ENCODE measurements at places on chromosomes 16 and 17. TPM values are rescaled to one million over a fixed set of nuclear protein-coding genes. Genes with fewer than 3 reads are reported as not detected.

CEP295NL gene
- total RNA-seq = 0.46 TPM

ACBD4 gene
- 6.5 TPM for total RNA-seq

TTYH2 gene
- 17.3 TPM for total RNA-seq

KRTAP3-2 gene
- total RNA-seq = not detected

RASL10B gene
- 78.7 TPM for total RNA-seq

KRT12 gene
- not detected for total RNA-seq

- no peaks in the 10 kb centered on the region for H3K27me3 ChIP-seq
- H3K27ac ChIP-seq = no peak overlapping the region
- no peaks in the 10 kb centered on the region for H3K36me3 ChIP-seq
Observed at GRCh38 chr16:13305019-13305755, 403.8 kb downstream of the SHISA9 start.

GRCh38 chr16:1026057-1026783 is 44.6 kb downstream of the SOX8 start:
- no peak overlapping the region for H3K4me3 ChIP-seq
- no peaks in the 10 kb centered on the region for H3K36me3 ChIP-seq
- peaks cover 12% of the 10 kb centered on the region for H3K4me1 ChIP-seq
- H3K27me3 ChIP-seq = peaks cover 68% of the 10 kb centered on the region
- H3K27ac ChIP-seq = no peak overlapping the region
- no peak for DNase-seq

DNA sequence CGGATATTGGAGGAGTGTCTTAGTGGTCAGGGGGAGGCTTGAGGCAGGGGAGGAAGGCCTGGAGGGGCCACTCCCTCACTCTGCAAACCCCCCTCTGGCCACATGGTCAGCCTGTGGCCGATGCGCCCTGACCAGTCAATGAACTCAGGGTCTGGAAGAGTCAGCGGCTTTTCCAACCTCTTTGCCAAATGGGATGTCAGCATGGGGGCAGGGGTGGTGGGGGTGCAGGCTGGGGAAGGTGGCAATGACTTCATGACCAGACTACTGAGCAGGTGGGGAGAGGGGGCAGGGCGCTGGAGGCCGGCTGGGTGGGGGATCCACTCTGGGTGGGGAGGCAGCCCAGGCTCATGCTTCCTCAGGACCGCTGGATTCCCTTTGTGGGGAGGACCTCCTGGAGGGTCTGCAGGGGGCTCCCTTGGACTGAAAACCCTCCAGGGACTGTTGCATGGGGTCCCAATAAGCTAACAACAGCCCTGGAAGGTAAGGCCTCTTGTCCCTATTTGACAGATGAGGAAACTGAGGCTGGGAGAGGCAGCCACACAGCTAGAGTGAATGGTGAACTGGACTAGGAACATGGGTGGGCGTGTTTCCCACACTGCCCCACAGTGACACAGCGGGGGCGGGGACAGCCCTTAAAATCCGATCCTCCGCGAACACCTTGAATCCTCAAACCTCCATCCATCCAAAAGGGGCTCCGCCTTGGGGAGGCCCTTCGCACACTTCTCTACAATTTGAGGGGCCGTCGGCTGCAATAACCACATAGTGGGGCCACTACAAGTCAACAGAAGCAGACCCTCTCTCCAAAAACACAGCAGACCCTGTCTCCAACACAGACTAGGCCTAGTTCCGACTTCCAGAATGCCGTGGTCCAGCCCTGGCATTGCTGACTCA is 81.0 kb upstream of the TOB1 start:
- H3K27ac ChIP-seq = no peak overlapping the region
- DNase-seq = no peak
- H3K36me3 ChIP-seq = no peaks in the 10 kb centered on the region
- no peaks in the 10 kb centered on the region for H3K27me3 ChIP-seq
- H3K4me1 ChIP-seq = peaks cover 43% of the 10 kb centered on the region

DNA sequence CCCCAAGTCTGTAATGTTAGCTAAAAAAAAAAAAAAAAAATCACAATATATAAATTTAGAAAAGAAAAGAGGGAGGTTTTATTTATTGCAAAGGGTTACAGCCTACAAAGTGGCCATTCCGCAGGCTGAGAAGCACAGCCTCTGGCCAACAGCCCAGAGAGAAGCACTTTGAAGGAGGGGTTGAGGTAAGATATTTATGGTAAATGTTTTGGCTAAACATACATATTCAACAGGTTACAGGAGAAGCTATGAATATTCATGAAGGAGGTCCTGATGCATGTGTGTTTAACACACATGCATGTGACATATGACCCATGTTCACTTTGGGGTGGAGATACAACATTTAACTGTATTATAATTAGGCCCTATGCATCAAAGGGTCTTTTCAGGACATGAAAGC is 158.5 kb downstream of the TMEM114 start:
- H3K27ac ChIP-seq = no peak overlapping the region
- no peak overlapping the region for H3K4me3 ChIP-seq
- H3K36me3 ChIP-seq = no peaks in the 10 kb centered on the region
- no peaks in the 10 kb centered on the region for H3K4me1 ChIP-seq
- DNase-seq = no peak

GRCh38 chr17:41483991-41484826 is 3.3 kb upstream of the KRT35 start:
- H3K36me3 ChIP-seq = no peaks in the 10 kb centered on the region
- no peak overlapping the region for H3K4me3 ChIP-seq
- no peak overlapping the region for H3K27ac ChIP-seq
- H3K27me3 ChIP-seq = peaks cover 17% of the 10 kb centered on the region

- H3K36me3 ChIP-seq = peaks cover 4% of the 10 kb centered on the region
- H3K27me3 ChIP-seq = no peaks in the 10 kb centered on the region
- H3K27ac ChIP-seq = no peak overlapping the region
- DNase-seq = no peak
- H3K4me1 ChIP-seq = no peaks in the 10 kb centered on the region
Observed at GRCh38 chr17:59752446-59752845, 45.0 kb downstream of the VMP1 start.

- no peaks in the 10 kb centered on the region for H3K27me3 ChIP-seq
- no peaks in the 10 kb centered on the region for H3K4me1 ChIP-seq
- no peak overlapping the region for H3K4me3 ChIP-seq
- H3K36me3 ChIP-seq = no peaks in the 10 kb centered on the region
- no peak overlapping the region for H3K27ac ChIP-seq
Observed at GRCh38 chr17:74512036-74512435, 19.2 kb downstream of the CD300LB start.

GRCh38 chr16:85517563-85518179 is 95.5 kb upstream of the GSE1 start:
- no peak overlapping the region for H3K4me3 ChIP-seq
- no peak for DNase-seq
- H3K27me3 ChIP-seq = no peaks in the 10 kb centered on the region
- no peaks in the 10 kb centered on the region for H3K36me3 ChIP-seq

GRCh38 chr17:49691086-49691676 is 13.3 kb upstream of the SPOP start:
- DNase-seq = peak; percentile 67
- no peak overlapping the region for H3K4me3 ChIP-seq
- peak overlapping the region; percentile 78 for H3K27ac ChIP-seq
- no peaks in the 10 kb centered on the region for H3K36me3 ChIP-seq
- H3K4me1 ChIP-seq = peaks cover 7% of the 10 kb centered on the region
- H3K27me3 ChIP-seq = no peaks in the 10 kb centered on the region

DNA sequence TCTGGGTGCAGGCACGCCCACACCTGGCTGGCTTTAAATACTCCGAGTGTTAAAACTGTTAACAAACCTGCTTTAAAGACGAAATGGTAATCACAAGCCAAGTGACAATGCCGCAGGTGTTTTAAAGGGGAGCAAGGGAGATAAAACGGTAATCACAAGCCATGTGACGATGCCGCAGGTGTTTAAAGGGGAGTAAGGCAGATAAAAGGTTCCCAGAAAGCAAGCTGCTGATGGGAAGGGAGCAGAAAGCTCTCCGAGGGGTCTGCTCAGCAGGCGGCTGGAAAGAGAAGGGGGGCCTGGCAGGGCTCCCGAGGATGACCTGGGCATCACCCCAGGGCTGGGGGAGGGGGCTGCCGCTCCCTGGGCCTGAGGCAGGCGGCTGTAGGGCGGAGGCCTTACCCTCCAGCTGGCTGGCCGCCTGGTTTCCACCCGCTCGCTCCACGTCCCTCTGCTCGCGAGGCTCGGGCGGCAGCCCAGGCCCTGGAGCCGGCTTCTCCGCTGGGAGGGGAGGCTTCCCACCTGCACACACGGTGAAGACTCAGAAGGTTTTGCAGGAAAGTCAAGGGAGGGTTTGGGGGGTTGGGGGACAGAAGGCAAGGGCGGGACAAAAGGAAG is 12.1 kb downstream of the NDUFAF8 start:
- H3K27me3 ChIP-seq = no peaks in the 10 kb centered on the region
- peak; percentile 51 for DNase-seq
- peaks cover 16% of the 10 kb centered on the region for H3K4me1 ChIP-seq
- no peak overlapping the region for H3K4me3 ChIP-seq

GRCh38 chr16:4283939-4284338 is 11.1 kb upstream of the TFAP4 start:
- DNase-seq = no peak
- no peaks in the 10 kb centered on the region for H3K27me3 ChIP-seq
- peaks cover 11% of the 10 kb centered on the region for H3K4me1 ChIP-seq
- H3K27ac ChIP-seq = no peak overlapping the region

DNA sequence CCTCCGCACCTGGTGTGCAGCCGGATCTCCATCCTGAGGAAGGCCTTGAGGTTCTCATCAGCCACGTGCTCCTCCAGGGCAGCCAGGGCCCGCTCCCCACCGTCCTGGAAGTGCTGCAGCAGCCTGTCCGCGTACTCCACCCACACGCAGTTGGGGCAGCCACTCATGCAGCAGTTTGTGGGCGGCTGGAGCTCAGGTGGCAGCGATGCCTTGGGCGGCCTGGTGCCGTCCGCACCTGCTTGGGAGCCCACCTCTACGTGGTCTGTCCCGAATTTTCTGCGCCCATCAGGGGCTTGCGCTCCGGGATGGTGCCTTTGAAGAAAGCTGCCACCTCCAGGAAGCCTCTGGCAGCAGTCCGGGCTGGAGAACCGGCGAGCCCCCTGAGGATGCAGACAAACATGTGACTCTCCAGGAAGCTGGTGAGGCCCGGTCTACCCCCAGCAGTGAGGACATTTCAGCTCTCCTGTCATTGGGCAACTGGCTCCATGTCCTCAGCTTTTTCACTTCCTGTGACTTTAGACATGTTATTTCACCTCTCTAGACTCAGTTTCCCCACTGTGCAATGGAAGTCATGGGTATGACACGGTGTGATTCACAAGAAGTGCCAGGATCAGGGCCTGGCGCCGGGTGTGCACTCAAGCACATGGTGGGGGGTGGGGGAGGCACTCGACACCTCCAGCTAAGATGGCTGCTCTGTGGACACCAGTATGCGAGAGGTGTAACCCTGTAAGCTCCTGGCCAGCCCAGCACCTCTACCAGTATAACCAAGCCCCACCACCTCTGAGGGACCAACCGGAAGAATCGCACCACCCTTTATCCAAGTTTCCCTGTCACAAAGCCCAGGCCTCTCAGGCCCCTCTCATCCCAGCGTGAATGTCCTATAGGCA is 957 bp downstream of the OXLD1 start:
- H3K27me3 ChIP-seq = no peaks in the 10 kb centered on the region
- peaks cover 14% of the 10 kb centered on the region for H3K36me3 ChIP-seq

- no peak for DNase-seq
- no peaks in the 10 kb centered on the region for H3K4me1 ChIP-seq
Observed at GRCh38 chr17:76946772-76947135, 78.5 kb downstream of the MGAT5B start.
